H7 (cell line): ENCODE measurements at places on chromosomes 12 and 14.

- DNase-seq = no peak
Measured at GRCh38 chr12:76379261-76379660, 31.0 kb upstream of the BBS10 start.

- peak; percentile 70 for DNase-seq
Measured at GRCh38 chr12:107402041-107403022, 283.3 kb upstream of the PWP1 start.

GRCh38 chr14:41973178-41973577 is 366.5 kb downstream of the LRFN5 start:
- DNase-seq = no peak

DNA sequence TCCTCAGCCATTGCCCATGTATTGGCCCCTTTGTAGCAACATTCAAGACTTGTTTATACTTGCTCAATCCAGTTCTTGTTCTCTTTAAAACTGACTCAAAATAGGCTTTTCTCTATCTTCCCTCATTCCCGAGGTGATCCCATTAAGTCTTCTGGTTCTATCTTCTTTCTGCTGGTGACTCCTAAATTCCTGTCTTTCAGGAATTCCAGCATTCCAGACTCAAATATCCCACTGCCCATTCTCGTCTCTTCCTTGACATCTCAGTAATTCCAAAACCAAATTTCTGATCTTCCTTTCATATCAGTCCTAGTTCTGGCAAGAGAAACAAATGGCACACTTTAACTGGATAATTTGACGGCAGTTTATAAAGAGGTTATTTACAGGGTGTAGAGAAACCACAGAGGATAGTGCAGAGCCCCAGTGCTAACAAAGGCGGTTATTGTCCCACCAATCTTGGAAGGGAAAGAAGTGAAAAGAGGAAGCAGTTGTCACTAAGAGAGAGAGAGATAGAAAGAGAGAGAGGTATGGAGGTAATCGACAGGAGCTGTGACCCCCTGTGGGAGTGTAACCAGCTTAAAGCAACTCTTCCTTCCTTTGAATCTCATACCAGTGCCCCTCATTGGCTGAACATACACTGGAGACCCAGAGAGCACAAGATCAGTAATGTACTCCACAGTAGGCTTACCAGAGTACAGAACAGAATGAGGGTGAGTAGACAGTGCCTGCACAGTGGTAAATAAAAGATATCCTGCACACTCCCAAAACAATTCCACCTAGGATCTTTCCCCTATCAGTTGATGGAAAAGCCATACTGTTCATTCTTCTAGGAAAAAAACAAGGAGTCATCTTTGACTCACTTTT is 177.6 kb upstream of the LMNTD1 start:
- DNase-seq = peak; percentile 19

GRCh38 chr12:86186449-86186848 is 69.7 kb downstream of the MGAT4C start:
- DNase-seq = peak; percentile 4

DNA sequence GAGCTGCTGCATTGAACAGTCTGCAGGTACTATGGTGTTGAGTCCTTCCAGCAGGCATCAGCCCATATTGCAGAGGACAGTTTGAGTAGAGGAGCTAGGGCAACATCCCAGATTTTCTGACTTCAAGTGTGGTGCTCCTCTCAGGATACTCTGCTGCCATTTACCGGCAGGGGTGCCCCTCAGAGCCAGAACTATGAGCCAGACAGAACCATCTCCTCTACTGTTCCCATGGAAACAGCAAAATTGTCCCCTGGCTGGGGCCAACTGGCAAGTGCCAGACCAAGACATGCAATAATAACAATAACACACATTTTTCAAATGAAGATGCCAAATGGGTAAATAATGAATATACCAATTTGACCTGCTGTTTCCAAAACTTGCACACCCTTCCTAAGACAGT is 102.9 kb downstream of the ADCK1 start:
- DNase-seq = no peak

GRCh38 chr12:104519190-104520019 is 62.7 kb downstream of the CHST11 start:
- no peak for DNase-seq

GRCh38 chr12:124809878-124810277 is 53.8 kb downstream of the SCARB1 start:
- no peak for DNase-seq

DNA sequence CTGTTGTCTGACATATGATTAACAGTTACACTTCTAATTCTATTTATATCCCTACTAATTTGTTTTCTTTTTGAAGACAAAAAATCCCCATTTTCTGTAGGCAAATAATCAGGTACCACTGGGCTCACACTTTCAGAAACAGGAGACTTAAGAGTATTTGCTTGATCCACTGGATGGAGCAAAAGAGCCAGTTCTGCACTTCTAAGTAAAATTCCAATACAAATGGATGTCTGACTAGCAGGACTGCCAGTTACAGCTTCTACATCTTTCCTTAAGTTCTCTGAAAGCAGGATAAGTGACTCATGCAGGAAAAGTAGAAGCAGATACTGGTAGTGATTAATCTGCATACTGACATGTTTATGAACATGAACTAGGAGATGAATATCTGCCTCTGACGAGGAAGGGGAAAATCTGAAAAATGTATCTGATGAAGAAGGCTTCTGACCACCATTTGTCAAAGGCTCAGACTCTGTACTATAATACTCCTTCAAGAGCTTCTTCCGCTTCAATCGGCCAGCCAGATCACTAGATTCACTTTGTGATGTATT is 73.8 kb upstream of the ANKS1B start:
- DNase-seq = no peak

DNA sequence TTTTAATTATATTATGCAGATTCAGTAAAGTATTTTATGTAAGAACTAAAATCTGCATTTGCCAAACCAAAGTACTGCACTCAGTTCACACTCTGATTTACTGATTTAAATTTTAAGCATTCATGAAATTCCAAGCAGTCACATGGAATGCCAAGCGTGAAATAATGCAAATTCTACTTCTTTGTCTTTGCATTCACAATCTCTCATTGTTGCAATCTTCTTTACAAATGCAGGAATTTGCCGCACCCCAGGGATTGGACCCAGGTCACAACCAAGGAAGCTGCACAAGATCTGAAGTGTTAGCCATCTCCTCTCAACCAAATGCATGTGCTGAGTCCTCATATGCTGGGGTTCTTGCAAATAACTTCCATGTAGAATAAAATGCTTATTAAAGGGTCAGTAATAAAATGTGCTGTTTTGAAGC is 71.9 kb downstream of the TUNAR start:
- DNase-seq = peak; percentile 59

- no peak for DNase-seq
Measured at GRCh38 chr12:97805146-97805545, 342.5 kb downstream of the RMST start.

- DNase-seq = no peak
Measured at GRCh38 chr14:61891810-61892209, 129.6 kb downstream of the SNAPC1 start.

- DNase-seq = no peak
Measured at GRCh38 chr14:95056476-95056875, 100.9 kb downstream of the DICER1 start.

DNA sequence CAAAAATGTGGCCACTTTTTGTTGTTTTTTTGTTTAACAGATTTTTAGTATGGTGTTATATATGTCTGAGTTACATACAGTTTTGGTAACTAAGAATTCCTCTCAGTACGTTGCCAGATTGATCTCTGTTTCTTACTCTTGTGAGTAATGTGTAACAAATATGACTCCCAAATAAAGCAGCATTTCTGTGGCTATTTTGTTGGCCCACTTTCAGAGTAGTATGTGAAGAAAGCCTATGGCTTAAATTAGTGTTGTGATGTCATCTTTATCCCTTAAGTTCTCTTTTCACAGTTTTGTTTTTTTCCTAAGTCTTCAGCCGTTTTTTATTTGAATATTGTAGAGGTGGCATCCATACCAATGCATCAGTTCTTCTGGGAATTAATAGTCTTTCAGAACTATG is 10.7 kb downstream of the PCNX4 start:
- no peak for DNase-seq

DNA sequence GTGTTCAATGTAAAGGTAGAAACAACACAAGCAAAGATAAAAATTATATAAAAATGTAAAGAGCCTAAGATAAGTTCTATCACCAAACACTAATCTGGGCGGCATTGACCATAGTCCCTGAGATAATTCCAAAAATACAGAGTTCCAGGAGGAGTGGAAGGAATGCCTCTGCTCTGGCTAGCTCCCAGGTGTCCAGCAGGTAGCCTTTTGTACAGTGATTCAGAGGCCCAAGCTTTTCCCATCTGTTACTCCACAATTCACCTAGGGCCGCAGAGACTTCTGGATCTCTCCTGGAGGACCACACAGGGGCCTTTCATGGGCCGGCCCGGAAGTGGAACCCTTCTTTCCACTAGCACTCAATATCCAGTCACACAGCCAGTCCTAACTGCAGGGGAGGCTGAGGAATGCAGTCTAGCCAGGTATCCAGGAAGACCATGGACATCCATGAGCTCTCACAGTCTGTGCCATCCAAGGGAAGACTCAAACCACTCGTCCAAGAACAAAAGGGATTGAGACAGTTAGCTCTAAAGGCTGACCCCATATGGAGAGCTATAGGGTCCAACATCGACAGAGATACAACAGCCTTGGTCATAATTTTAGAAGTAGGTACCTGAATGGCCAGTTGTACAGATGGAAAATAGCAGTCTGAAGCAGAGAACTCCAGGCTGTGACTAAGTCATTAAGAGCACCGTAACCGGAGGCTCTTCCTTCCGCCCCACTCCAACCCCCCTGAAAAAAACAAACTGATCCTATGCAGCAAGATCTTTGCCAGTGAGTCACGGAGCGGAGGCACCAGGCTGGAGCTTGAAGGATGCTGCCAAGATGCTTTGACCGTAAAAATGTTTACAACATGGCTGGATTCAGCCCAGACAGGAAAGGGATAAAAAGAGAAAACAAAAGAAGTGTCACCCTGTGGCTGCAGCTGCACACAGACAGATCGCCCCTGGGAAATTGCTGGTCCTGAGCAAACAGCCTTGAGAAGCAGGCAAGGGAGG is 204.8 kb downstream of the NUAK1 start:
- no peak for DNase-seq

DNA sequence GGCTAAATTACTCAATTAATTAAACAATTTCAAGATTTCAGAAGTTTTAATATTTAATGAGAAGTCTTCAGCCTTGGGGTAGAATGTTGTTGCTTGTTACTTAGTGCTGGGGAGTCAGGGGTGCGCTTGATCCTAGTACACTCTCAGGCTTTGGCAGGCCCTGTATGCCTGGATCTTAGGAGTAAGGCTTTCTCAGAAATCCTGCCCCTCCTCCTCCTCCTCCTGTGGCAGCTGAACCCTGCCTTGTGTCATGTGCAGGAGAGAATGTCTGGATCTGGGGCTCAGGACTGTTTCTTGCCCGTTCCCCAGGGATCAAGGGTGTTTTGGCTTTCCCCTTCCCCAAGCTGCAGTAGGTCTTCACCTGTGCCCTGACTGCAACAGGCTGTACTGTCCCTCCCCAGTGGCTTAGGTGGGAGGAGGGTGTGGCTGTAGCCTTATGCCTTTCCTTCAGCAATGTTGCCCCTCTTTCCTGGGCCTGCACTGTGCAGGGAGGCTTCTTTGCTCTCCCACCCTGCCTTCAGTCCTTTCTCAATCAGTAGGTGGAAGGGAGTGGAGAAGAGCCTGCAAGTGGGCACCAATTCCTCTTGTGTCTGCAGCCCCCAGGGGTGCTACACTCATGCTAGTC is 108.2 kb downstream of the SLC38A6 start:
- DNase-seq = no peak

DNA sequence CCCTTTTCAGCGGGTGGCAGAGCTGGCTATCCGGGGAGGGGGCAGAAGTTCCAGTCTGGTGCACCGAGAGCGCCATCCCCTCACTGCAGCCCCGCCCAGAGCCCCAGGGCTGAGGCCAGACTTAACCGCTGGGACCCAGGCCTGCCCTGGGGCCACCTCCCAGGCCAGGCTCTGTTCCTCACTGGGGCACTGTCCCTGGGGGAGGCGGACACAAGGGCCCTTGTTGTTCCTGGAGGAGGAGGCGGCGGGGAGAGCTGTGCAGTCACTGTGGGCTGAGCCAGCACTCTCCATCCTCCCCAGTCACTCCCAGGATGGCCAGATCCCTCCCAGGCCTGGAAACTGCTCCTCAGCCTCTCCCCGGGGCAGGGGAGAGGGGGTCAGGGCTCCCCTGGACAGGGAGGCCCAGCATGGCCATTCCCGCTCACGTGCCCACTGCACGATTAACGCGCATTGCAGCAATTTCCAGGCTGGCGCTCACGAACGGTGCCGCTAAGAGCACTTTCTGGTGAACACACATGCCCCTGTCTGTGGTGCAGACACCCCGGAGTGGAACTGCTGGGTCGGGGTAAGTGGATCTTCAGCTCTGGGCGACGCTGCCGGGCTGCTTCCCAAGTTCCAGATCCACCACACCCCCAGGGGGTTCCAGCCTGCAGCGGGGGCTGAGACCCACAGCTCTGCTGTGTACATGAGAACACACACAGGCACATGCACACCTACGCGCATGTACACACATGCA is 89.8 kb upstream of the SFSWAP start:
- DNase-seq = no peak

DNA sequence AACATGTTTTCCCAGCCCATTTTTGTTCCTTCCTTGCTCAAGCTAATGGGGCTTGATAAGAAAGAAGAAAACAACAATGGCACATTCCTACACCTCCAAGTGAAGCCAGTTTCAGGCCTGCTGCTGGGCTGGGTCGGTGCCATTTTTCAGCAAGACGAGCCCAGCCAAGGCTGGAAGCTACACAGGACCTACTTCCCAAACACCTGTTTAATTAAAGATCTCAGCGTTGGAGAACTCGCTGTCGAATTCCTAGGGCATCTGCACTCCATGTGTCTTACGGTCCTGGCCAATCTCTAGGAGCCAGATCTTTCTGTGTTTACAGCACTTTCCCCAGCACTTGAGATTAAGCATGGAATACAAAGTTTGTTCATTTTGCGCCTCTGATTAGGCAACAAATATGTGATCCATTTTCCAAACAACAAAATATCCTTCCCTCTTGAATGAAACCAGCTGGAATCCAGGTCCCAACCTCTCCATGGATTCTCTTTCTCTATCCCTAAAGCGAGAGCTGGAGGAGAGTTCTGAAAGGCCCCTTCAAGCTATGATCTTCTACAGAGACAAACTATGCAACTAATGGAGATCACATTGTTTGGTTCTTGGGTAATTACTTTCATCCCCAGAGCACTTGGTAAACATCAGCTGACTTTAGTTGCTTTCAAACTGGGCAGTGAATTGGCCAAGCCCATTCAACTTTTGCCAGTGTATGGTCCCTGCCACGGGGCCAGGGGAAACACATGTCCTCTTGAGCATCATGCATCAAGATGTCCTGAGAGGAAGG is 34.3 kb upstream of the TC2N start:
- no peak for DNase-seq
